ENCODE measurements at places on chromosomes 16 and 17.
A peak's percentile ranks its signal among the peaks of the same experiment; 100 is the strongest.

DNA sequence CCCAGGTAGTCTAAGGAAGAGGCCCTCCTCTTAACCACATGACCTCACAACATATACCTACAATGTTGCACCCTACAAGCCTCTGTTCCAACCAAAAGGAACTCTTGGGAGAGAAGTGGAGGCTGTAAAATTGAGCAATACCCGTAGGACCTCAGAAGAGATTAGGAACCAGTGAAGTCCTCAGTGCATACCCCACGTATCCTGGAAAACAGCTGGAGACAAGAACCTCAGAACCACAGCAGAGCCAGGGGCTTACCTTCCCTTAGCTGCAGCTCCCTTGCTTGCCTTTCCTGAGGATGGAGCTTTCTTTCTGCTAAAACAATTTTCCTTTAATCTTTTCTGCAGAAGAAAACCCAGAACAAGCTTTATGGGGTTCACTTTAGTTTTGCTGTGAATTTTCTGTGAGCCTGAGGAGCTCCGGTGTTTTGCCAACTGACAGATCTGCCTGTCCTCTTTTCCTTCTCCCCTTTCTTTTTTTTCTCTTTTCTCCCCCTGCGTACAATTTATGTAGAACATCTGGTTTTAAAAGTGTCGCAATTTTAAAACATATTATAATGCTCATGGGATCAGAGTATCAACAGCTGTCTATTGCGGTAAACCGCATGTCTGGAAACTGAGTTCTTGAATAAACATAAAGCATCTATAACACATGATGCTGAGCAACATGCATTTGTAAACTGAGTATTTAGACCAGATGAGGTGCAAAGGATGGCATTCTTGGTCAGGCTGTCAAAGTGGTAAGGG, 226.4 kb upstream of the MAF start:
- DNase-seq: no peak

- no peak for DNase-seq
These were observed 16.1 kb downstream of the PPL start for GRCh38 chr16:4920826-4921225.

DNA sequence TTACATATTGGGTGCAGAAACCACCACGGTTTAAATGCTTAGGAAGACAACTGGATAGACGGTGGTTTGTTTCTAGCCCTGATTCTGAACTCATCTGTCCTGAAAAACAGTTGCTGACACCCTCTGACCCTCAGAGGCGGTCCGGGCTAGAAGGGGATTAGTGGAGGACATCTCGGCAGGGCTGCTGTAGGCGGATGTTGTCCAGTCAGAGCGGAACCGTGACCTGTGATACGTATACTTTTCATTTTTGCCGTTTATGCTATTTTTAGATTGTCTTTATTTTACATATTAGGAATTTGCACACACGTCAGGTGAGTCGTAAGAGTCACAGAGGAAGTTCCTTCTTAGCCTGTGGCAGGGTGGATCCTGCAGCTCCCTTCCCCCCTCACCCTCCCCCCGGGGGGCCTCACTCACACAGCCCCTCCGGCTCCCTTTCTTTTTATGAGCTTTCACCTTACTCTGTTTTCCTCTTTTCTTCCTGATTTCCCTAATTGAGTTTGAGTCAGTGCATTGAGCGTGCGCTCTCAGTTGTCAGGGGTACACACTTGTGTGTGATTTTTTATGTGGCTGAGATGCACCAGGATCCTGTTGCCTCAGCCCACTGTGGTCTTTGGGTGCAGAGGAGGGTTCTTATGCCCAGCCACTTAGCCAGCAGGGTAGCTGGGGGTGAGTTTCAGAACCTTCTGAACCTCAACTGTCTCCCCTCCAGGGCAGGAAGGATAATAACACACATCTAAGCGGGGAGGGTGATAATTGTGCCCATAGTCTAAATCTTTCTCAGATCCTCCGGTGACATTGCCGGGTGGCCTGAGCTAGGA, 211.1 kb upstream of the CHMP6 start:
- DNase-seq: no peak

GRCh38 chr16:80314042-80314441, 226.8 kb upstream of the DYNLRB2 start:
- no peak for DNase-seq

- peak; percentile 64 for DNase-seq
These were observed 13.6 kb downstream of the USP36 start for GRCh38 chr17:78826836-78827509.

- no peak for DNase-seq
These were observed 8.0 kb downstream of the CCNF start for GRCh38 chr16:2437032-2437790.

DNA sequence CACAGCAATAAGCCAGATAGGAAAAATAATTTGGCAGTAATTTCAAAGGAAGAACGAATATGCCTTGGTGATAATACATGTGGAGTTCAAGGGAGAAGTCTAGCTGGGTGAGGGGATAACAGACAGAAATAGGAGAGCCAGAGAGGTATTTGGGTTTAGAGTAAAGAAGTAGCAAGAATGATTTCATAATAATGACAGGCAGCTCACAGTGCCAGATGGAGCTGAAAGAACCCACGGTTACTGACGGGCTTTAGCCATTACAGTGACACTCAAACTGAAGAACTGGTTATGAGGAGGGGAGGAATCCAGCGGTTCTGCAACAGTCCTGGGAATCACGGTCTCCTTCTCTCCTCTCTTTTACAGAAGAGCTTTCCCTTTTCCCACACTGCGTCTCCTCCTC, 2.2 kb downstream of the OR4D1 start:
- DNase-seq: no peak

- DNase-seq: no peak
These were observed 13.5 kb upstream of the DNAI2 start for GRCh38 chr17:74260525-74260850.

Data from pons (tissue), 1 donor.